ENCODE measurements at places on chromosomes 3 and 15.
A peak's percentile ranks its signal among the peaks of the same experiment; 100 is the strongest.

GRCh38 chr15:32765236-32765635 is 47.4 kb downstream of the GREM1 start:
- no peak overlapping the region for H3K4me3 ChIP-seq
- no peaks in the 10 kb centered on the region for H3K36me3 ChIP-seq
- DNase-seq, result no peak
- H3K27me3 ChIP-seq, result peaks cover 14% of the 10 kb centered on the region

DNA sequence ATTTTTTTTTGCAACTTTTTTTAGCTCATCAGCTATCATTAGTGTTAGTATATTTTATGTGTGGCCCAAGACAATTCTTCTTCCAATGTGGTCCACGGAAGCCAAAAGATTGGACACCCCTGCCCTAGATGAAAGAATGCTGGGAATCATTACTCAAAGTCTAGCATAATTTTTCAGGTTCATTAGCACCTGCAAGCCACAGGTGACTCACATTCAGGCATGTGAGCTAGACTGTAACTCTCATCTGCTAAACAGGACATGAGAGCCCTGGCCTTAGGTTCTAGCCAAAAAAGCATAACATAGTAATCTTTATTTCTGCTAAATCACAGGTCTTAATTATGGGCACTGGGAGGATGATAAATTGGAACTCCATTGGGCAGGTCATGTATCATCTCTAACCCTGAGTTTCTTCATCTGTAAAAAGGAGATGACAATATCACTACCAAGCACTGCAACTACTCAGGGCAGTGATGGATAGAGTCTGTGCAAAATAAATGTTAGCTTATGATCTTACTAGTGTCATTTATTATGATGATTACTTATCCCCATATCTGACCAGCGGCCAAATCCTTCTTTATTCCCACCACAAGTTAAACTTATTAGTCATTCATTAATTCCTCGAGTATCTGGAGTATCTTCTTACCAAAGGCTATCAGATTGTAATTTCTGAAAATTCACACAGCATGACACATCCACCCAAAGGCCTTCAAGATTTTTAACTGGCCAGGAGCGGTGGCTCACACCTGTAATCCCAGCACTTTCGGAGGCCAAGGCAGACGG is 125.0 kb downstream of the PLD1 start:
- H3K4me3 ChIP-seq, result no peak overlapping the region
- peaks cover 4% of the 10 kb centered on the region for H3K4me1 ChIP-seq
- peaks cover 9% of the 10 kb centered on the region for H3K36me3 ChIP-seq
- H3K27ac ChIP-seq, result no peak overlapping the region
- no peaks in the 10 kb centered on the region for H3K27me3 ChIP-seq

DNA sequence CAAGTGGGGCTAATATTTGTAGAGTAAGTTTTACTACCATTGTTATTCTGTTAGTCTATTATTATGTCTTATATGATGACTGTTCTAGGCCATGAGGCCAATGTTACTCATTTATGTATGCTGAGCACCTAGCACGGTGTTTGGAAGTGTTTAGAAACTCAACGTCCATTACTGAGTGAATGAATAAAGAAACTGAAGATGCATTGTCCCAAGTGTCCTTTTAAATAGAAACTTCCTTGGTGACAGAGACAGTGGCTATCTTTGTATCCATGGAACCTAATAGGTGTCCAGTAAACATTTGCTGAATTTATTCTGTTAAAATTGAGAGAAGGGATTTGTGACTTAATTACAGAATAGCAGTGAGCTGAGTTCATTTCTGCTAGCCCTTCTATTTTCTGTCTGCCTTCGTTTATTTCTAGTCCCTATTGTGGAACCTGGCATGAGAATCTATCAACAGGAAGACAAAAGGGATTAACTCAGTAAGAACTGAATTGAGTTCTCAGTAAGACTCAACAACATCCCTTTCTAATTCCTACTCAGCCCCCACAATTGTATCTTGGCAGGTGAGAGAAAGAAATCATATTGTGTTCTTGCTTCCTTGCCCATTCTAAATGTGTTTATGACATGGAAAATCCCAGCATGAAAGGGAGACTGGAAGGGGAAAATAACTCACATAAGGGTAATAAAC is 246.6 kb upstream of the LRRC3B start:
- no peak overlapping the region for H3K4me3 ChIP-seq
- no peak for DNase-seq
- H3K27ac ChIP-seq, result no peak overlapping the region
- no peaks in the 10 kb centered on the region for H3K4me1 ChIP-seq

DNA sequence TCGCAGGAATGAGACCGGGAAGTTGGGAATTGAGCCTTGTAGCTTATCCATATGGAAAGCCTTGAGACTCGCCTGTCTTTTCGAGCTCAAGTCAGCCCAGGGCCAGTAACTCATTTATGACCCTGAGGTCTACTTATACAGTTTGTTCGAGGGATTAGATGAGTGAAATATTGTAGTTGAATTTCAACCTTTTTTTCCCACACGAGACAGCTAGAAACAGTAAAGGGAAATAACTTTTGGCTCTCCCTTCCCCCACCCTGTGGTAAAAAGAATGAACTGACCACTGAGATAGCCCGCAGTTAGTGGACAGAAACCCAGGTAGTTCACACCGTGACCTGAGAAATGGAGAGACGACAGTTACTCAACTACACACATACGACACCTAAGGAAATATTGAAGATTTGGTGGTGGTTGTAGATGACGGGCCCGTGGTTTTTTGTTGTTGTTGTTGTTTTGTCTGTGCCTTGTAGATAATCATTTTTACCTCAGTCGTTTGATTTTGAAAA is 841 bp downstream of the EIF3J start:
- H3K27me3 ChIP-seq, result no peaks in the 10 kb centered on the region
- DNase-seq, result no peak
- H3K4me1 ChIP-seq, result peaks cover 32% of the 10 kb centered on the region
- peak overlapping the region; percentile 95 for H3K4me3 ChIP-seq
- H3K27ac ChIP-seq, result peak overlapping the region; percentile 93
- peaks cover 3% of the 10 kb centered on the region for H3K36me3 ChIP-seq

DNA sequence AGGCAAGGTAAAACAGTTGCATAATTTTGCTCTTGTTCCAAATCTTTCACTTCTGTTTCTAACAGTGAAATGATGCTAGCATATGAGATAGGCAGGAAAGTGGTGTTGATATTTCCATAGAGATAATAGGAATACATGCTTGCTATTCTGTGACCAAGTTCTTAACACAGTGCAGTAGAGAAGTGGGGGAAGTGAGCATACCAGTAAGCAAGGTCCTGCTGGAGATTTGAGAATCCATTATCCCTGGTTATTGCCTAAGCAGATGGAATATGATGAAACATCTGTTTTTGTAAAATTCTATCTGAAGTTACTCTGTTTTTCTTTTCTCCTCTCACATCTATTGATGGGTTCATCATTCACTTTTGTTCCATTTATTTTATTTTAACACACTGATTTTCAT is 28.7 kb downstream of the USP8 start:
- no peak overlapping the region for H3K4me3 ChIP-seq
- H3K27me3 ChIP-seq, result no peaks in the 10 kb centered on the region
- no peak overlapping the region for H3K27ac ChIP-seq
- DNase-seq, result no peak
- H3K36me3 ChIP-seq, result peaks cover 5% of the 10 kb centered on the region
- H3K4me1 ChIP-seq, result peaks cover 10% of the 10 kb centered on the region

DNA sequence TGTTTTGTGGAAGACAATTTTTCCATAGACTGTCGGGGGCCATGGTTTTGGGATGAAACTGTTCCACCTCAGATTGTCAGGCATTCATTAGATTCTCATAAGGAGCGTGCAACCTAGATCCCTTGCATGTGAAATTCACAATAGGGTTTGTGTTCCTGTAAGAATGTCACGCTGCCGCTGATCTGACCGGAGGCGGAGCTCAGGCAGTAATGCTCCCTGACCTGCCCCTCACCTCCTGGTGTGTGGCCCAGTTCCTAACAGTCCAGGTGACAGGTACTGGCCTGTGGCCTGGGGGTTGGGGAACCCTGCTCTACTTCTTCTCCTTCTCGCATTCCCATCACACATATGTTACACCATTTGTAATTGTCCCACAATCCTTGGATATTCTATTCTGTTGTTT is 11.0 kb downstream of the CHRNA7 start:
- H3K36me3 ChIP-seq, result no peaks in the 10 kb centered on the region
- H3K4me1 ChIP-seq, result no peaks in the 10 kb centered on the region
- H3K4me3 ChIP-seq, result no peak overlapping the region
- peaks cover 55% of the 10 kb centered on the region for H3K27me3 ChIP-seq

DNA sequence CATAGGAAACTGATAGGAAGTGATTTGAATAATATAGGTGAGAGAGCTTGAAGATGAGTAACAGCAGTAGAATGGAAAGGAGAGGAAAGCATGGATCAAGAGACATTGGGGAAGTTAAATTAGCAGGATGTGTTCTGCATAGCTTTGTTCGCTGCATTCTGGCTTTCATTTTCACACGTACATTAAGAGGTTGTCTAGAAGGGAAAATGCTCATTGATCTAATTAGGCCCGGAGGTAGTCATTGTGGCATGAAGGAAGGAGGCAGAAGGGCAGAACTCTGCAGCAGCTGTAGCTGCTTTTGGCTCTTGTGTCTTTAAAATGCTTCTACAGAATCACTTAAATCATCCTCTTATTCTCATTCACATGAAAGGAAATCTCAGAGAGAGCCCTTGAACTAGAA is 40.3 kb downstream of the KCNAB1 start:
- no peak for DNase-seq
- peaks cover 7% of the 10 kb centered on the region for H3K27me3 ChIP-seq
- H3K4me3 ChIP-seq, result peak overlapping the region; percentile 66
- H3K27ac ChIP-seq, result peak overlapping the region; percentile 93

DNA sequence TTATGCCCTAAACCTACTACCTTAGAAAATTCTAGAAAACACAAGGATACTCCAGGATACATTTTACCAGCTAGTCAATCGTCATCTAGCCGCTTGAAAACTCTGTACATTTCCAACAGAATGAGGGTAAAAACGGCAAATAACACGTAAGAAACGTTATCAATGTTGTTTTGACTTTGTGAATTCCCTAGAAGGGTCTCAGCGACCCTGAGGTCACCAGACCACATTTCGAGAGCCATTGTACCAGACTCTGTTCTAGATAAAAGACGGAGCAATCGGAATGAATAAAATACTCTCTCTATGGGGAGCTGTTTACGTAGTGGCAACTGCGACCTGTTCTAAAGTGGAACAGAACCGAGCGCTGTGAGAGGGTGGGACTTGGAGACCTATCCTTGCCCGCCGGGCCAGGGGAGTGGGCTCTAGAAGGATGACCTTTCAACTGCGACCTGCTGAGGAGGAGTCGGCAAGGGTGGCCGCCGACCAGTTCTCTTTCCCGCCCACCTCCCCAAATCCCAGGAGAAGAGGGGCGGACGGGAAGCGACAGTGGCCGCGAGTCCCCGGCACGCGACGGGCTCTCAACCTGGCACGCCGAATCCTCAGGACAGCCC is 778 bp upstream of the AP4E1 start:
- H3K4me3 ChIP-seq, result peak overlapping the region; percentile 97
- DNase-seq, result peak; percentile 33
- peak overlapping the region; percentile 99 for H3K27ac ChIP-seq
- H3K36me3 ChIP-seq, result peaks cover 6% of the 10 kb centered on the region
- H3K4me1 ChIP-seq, result peaks cover 16% of the 10 kb centered on the region

DNA sequence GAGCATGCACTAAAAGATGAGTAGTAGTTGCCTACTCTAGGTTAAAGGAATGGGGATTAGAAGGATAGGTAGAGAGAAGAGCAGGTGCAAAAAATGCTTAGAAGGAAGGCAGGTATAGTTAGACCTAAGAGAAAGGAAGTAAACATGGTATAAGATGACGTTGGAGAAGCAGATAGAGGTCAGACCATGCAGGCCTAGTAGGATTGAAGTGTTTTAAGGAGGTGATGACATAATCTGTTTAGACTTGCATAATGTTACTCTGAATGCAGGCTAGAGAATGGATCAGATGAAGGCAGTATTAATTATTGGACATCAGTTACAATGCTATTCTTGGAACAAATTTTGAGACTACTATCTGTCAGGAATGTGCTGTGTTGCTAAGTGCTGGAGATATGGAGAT is 11.1 kb upstream of the ECT2 start:
- H3K27me3 ChIP-seq, result peaks cover 6% of the 10 kb centered on the region
- no peak for DNase-seq
- peaks cover 6% of the 10 kb centered on the region for H3K36me3 ChIP-seq
- H3K4me3 ChIP-seq, result no peak overlapping the region
